Smooth muscle cell of the brain vasculature (primary cell): ENCODE measurements at places on chromosomes 3 and 15.

- DNase-seq: no peak
Observed at GRCh38 chr15:90946538-90946937, 8.1 kb upstream of the RCCD1 start.

GRCh38 chr3:168422843-168423242, 327.1 kb upstream of the GOLIM4 start:
- no peak for DNase-seq

DNA sequence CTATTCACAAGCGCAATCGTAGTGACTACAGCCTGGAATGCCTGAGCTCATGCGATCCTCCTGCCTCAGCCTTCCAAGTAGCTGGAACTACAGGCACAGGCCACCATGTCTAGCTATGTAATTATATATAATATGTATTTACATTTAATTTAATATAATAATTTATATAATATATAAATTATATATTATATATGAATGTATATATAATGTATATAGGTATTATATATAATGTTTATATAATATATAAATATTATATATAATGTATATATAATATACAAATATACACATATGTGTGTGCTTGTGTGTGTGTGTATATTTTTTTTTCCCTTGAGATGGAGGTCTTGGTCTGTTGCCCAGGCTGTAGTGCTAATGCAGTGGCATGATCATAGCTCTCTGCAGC, 27.6 kb upstream of the ULK4 start:
- DNase-seq: no peak

GRCh38 chr15:90000186-90001001, 730 bp upstream of the ZNF710 start:
- DNase-seq: no peak

- no peak for DNase-seq
Observed at GRCh38 chr3:45365060-45365459, 23.3 kb upstream of the LARS2 start.

DNA sequence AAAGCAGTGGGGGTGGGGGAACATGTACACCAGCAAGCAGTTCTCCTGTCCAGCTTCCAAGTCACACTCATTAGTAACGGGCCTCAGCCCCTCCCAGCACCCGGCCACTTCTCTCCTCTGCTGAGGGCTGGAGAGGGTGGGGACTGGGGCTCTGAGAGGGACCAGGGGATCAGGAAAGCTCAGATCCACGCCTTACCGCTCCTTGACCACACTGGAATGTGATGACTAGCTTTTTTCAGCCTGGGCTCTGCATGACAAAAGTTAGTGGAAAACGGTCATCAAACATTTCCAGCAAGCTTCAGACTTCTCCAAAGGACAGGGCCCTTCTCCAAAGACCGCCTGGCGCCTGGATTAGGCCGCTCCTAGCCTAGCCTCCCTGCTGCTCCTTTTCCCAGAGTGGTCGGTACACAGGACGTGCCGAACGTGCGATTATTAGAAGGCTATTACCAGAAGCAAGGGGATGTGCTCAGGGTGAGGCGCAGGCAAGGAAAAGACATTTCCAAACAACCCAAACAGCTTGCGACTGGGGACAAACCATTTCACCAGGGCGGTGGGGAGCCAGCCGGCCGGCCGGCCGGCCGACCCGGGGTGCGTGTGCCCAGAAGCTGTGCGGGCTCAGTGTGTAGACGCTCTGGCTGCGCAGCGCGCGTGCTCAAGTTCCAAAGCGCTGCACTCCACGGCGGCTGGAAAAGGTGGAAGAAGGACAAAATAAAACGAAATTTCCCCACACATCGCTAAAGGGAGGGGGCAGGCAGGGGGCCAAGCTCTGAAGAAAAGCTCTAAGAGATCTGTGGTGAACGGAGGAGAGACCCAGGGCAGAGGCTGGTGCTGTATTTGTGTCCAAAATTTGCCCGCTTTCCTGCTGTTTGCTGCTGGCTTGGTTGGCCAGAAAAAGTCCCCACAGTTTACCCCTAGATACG, 51.0 kb upstream of the SSR3 start:
- DNase-seq: peak; percentile 15

DNA sequence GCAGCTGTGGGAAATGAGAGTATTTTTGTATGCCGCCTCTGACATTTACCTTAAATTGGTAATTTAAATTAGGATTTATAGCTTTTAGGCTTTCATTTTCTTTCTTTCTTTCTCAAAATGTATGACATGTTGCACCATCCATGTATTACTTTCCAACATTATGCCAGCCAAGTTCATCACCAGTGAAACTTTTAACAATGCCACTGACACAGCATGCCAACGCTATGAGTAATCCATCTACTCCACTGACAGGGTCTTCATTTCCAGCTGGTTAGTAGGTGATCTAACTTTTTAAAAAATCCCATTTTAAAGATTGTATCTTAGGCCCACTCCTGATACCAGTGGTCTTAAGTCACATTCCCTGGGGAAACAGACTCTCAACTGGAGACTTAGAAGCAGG, 21.8 kb upstream of the CLDN16 start:
- DNase-seq: no peak
